ENCODE measurements at places on chromosomes 5 and 9. TPM values are rescaled to one million over a fixed set of nuclear protein-coding genes. Genes with fewer than 3 reads are reported as not detected.

C9orf153 gene
- total RNA-seq: 0.66 TPM

DNA sequence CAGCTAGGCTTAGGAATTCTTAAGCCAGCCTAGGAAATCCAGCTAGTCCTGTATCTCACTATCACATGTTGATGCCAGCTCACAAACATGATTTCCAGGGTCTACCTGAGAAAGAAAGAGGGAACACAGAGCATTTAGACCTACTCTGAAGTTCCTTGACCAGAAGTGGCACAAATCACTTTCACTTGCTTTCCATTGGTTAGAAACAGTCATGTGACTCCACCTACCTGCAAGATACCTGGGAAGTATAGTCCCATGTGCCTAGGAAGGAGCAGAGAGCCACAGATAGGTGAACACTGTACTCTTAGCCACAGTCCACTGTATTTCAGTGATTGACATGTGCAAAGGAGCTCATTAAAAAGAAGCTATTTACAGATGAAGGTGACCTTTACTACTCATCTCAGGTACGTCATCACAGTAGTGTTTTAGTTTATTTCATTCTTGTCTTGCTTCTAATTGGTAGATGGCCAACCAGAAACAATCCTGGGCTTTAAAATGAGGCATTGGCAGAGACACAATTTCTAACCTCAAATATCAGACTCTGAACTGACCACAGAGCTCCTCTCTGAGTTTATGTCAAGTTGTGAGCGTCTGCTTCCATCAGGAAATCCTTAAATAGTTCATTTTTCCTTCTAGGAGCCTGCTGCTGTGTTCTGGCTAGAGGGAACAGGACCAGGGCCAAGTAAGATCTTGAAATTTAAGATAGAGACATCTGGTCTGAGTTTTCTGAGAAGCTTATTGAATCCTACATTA is 340.7 kb downstream of the TLE4 start:
- DNase-seq: no peak

DNA sequence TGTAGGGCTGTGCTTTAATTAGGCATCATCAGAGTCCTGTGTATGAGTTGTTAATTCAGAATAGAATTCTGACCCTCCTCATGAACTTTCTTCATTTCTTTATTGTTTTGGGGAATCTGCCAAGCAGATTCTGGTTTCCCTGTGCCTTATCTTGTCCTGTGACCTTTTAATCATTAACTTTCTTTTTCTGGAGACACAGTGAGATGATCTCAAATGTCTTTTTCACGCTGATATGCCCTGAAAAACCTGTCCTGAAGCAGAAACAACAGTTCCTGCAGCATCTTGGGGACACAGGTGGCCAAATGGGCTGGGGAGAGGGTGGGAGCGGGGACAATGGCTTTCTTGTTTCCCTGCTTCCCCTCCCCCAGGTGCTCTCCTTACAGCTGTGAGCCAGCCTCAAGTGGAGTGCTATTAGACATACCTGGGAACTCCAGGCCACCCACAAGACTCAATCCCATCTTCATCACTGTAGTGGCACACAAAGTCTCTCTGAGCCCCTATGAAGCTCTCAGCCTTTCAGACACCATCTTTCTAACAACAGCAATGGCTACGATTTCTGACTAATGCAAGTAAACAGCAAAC is 213.8 kb downstream of the ATP10B start:
- DNase-seq: no peak

DNA sequence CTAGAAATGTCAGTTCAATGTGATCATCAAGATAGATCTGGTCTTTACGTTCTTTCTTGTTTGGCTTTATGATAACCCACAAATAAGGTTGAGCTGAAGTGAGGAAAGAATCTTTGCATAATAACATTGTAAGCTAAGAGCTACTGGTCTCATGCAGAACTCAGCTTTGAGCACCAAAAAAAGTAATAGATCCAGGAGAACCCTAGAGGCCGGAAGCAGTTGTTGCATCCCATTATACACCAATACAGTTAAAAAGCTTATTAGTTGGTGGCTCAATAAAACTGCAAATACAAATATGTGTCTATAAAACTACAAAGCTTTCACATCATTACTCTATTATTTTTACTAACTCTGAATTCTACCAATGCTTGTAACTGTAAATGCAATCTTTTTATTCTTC is 85.5 kb upstream of the NUDT12 start:
- DNase-seq: no peak

- DNase-seq: peak; percentile 67
Measured at GRCh38 chr9:94086486-94087345, 2.5 kb downstream of the PTPDC1 start.

GRCh38 chr9:133309608-133310007 is 26.4 kb downstream of the SURF6 start:
- DNase-seq: no peak

- DNase-seq: no peak
Measured at GRCh38 chr9:127204771-127205470, 59.7 kb upstream of the GARNL3 start.

CCL27 gene
- total RNA-seq: not detected

DNA sequence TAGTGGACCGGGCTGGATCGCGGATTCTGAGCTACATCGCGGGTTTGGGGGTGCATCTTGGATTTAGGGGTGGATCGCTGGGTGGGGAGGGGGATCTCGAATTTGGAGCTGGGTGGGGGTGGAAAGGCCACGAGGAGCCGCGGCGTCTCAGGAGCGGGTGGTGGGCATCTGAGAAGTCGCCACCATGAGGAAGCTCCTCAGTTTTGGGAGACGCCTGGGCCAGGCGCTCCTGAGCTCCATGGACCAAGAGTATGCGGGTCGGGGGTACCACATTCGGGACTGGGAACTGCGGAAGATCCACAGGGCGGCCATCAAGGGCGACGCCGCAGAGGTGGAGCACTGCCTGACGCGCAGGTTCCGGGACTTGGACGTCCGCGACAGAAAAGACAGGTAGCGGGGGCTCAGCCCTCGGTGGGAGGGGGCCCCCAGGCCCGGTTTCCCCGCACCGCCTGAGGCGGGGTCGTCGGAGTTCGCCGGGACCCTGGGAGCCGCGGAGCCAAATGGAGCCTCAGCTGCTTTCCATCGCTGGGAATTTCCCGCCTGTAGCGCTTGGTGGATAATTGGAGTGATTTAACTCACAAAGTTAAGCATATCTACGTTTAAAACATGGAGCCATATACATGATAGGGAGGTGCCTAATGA is 376 bp downstream of the ANKRD18B start:
- DNase-seq: peak; percentile 51

MRPL22 gene
- total RNA-seq: 90.8 TPM

GRCh38 chr5:98096155-98096554 is 677.3 kb upstream of the RGMB start:
- no peak for DNase-seq

DNA sequence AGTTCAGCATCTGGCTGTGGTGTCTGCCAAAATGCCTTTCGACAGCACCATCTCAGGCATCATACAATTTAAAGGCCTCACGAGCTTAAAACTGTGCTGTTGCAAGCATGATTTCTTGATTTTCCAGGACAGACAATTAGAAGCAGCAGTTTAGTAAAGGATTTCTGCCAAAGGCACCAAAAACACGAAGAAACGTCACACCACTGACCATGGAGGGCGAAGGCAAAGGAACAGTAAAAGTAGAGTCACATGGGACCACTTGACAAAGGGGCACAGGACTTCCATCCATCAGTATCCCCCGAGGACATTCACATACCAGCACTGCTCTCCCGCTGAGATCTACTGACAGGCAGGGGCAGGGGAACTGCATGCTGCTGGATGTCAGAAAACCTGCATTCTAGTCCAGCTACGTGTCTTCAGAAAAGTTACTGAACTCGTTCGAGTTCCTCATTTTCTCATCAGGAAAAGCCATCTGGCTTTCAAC is 70.4 kb upstream of the FBXW11 start:
- no peak for DNase-seq

PLPP7 gene
- 0.83 TPM for total RNA-seq

- no peak for DNase-seq
Measured at GRCh38 chr5:81950996-81951395, 20.8 kb upstream of the ATG10 start.

DNA sequence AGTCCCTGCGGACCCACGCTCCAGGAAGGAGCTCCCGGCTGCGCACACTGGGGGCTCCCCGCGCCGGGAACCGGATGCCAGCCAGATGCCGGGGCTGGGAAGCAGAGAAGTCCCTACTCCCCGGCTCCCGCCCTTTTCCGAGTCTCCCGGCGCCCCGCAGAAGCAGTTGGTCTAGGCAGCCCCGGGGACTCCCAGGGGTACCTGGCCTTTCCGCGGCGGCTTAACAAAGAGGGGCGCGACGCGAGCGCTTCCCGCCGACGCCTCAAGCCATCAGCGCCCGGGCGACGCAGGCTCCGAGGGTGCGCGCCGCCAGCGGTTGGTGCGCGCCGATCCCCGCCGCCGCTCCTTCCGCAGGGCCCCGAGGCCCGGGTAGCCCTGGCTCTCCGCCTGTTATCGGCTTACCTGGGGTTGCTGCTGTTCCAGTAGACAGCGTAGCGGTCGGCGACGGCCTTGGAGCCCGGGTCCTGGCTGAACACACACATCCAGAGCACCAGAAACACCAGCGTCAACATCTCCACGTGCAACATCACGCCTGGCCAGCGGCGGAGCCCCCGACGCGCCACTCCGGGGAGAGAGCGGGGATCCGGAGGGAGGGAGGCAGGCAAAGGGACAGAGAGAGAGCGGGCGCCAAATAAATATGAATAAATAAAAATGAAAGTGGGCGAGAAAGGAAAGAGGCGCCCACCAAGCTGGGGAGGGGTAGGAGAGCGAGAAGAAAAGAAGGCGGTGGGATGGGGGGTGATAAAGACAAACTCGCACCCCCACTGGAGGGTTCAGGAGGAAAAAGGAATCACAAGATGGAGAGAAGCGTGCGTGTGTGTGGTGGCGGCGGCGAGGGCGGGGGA is 428 bp downstream of the EFNA5 start:
- peak; percentile 56 for DNase-seq

PCDHA6 gene
- total RNA-seq: not detected

DNA sequence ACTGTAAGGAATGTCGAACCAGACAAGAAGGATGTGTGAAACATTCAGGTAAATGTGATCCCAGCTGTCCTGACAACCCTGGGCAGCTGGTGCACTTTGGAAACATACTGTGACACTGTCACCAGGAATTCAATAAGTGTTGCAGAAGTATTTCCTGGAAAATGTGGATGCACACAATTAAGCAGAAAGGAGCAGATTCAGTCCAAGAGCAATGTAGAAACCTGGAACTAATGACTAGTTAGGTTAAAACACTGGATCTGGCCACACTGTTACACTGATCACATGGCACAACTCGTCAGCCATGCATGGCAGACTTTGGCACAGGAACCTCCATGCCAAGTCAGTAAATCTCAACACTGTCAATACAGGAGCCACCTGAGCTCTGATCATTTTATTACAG is 109.0 kb downstream of the FAM174A start:
- DNase-seq: no peak

DNA sequence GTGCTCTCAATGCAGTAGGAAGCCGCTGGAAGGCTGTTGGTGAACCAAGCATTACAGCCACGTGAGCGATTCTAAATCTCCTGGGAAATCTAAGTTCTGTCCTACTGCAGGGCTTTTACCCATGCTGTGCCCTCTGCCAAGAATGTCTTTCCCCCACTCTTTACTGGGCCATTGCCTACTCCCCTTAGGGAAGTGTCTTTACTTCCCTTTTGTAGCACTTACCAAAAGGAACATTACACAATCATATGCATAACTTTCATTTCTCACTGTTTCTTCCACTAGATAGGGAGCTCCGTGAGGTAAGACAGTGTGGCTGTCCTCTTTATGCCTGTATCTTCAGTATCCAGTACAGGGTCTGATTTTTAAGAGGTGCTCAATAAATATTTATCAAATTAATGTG is 241.7 kb upstream of the NR4A3 start:
- no peak for DNase-seq

- DNase-seq: no peak
Measured at GRCh38 chr5:167489202-167489601, 802.2 kb upstream of the WWC1 start.

DNA sequence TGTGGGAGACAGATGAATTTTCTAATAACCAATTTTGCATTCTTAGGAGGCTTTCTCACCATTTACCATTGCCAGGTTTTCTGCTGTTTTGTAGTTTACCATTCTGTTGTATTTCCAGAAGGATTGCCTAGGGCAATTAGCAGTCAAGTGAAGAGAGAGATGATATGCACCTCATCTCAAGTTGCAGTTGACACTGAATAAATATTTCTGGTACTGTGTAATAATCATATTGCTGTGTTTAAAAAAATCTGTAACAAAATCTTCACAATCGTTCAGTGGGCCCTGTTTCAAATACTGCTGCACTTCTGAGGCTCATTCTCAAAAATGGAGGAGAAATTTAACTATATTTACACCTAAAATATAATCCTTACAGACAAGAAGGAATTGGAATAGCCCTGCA is 706.1 kb upstream of the PTPRD start:
- no peak for DNase-seq

- DNase-seq: peak; percentile 60
Measured at GRCh38 chr5:67910546-67910945, 305.0 kb upstream of the PIK3R1 start.

IFNA10 gene
- not detected for total RNA-seq

GRCh38 chr9:117782931-117783788 is 79.0 kb downstream of the TLR4 start:
- DNase-seq: peak; percentile 83

ANKS6 gene
- total RNA-seq: 22.3 TPM

DNA sequence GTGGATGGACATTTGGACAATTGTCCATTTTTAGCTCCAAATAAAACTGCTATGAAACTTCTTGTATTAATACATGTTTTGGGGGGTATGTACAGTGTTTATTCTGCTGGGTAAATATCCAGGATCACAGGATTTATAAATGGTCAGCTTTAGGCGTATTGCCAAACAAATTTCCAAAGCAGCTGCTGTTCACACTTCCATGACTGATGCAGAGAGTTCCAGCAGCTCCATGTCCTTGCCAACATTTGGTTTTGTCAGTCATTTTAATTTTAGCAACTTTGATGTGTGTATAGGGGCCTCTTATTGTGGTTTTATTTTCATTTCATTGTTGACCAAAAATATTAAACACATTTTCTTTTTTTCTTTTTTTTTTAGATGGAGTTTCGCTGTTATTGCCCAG is 9.8 kb upstream of the SUSD1 start:
- no peak for DNase-seq

PIP5K1B gene
- 0.27 TPM for total RNA-seq

GRCh38 chr9:14344053-14344524 is 30.1 kb upstream of the NFIB start:
- peak; percentile 44 for DNase-seq

GRCh38 chr5:32501071-32502002 is 56.8 kb upstream of the ZFR start:
- DNase-seq: no peak

DNA sequence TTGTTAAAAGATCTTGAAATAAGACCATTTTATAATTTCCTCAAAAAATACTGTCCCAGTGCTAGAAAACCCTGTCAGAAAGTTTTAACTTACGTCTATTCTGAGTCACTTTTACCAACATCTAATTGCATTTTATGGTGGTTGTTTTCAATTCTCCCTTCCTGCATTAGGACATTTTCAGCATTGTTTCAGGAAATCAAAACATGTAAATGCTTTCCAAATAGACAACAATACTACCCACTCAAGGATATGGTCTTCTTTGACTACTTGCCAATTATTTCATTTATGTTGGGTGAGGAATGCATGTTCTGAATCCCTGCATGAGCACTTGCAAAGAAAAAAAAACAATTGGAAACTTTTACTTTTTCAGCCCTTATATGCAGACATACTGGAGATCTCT is 284.6 kb upstream of the PDE4D start:
- DNase-seq: peak; percentile 41

PCDHGA7 gene
- total RNA-seq: 1.5 TPM

- no peak for DNase-seq
Measured at GRCh38 chr9:88738709-88739108, 203.7 kb downstream of the NXNL2 start.

EIF4EBP3 gene
- 7.6 TPM for total RNA-seq

- no peak for DNase-seq
Measured at GRCh38 chr5:80987078-80987766, 27.1 kb downstream of the RASGRF2 start.

Measured in endothelial cell of umbilical vein (primary cell).